ENCODE measurements at places on chromosomes 5 and 9. TPM values are rescaled to one million over a fixed set of nuclear protein-coding genes. Genes with fewer than 3 reads are reported as not detected.

Gene PPP3R2
- total RNA-seq = not detected

Gene DMRT3
- not detected for total RNA-seq

DNA sequence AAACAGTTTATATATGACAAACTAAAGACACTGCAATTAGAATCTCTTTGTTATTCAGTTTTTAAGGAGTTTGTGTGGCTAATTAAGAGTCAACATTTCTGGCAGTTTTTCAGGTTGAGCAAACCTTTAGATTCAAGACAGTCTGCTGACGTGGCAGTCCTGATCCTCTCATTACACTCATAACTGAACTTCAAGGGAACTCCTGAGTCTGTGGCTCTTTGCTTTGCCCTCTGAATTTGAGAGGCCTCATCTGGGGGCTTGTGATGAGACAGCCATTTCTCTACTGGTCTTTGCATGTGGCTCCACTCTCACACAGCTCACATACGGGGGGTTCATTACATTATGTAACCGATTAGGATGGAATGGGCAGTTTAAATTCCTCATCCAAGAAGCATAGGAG is 182.9 kb upstream of the MEF2C start:
- no peak for ATAC-seq

DNA sequence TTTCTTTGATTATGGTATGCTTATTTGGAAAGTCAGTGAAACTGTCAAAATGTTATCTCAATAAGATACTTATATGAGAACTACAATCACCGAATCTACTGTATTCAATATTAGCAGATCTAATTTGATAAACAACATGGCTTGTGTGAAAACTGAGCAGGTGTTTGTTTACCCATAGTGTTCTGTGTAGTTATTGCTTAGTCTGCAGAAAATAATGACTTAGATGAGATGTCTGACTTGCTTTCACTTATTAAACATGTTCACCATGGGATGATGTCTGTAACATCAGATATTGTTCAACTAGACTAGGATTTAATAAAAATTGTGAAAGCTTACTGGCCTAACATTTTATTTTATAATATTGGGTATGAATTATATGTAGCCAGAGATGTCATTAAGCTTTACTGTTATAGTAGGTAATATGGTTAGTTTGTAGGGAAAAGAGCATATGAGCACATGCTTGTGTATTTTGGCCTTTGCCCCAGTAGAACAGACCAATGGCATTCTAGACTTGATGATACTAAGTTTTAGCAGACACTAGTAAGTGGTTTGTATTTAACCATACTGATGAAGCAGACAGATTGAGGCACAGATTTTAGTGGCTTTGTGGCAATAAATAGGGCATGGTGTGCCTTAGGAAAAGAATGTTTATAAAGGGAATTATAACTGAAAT is 16.4 kb downstream of the SUB1 start:
- ATAC-seq = no peak
